ENCODE measurements at places on chromosomes 5 and 9. TPM values are rescaled to one million over a fixed set of nuclear protein-coding genes. Genes with fewer than 3 reads are reported as not detected.
A peak's percentile ranks its signal among the peaks of the same experiment; 100 is the strongest.

NUTM2F gene
- total RNA-seq = not detected

C1QTNF2 gene
- 2.2 TPM for total RNA-seq

PCDHB3 gene
- 1.9 TPM for total RNA-seq

FOXD4L4 gene
- total RNA-seq = 0.23 TPM

DNA sequence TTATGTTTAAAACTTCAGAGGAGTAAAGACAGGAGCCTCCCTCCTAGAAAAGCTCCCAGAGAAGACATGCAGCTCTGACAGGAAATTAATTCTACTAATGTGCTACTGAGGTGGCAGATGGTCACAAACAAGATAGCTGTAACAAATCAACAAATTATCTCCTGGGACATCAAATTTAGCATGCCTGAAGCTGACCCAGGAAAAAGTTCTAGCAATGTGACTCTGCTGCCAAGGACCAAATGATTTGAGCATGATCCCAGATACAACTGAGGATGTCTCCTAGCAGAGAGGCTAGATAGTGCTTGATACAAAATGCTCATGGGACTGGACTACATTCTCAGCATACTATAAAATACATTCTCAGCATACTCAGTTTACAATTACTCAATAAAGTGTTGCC lies 413.5 kb upstream of the SMC2 start:
- DNase-seq = no peak

- no peak for DNase-seq
Observed at GRCh38 chr5:79619854-79620253, 7.6 kb downstream of the TENT2 start.

GRCh38 chr5:16871746-16872339 lies 64.2 kb downstream of the MYO10 start:
- DNase-seq = no peak

GRCh38 chr5:56090793-56091460 lies 96.2 kb upstream of the IL6ST start:
- DNase-seq = no peak

GRCh38 chr5:14490309-14490711 lies 91.3 kb upstream of the OTULINL start:
- peak; percentile 80 for DNase-seq

DNA sequence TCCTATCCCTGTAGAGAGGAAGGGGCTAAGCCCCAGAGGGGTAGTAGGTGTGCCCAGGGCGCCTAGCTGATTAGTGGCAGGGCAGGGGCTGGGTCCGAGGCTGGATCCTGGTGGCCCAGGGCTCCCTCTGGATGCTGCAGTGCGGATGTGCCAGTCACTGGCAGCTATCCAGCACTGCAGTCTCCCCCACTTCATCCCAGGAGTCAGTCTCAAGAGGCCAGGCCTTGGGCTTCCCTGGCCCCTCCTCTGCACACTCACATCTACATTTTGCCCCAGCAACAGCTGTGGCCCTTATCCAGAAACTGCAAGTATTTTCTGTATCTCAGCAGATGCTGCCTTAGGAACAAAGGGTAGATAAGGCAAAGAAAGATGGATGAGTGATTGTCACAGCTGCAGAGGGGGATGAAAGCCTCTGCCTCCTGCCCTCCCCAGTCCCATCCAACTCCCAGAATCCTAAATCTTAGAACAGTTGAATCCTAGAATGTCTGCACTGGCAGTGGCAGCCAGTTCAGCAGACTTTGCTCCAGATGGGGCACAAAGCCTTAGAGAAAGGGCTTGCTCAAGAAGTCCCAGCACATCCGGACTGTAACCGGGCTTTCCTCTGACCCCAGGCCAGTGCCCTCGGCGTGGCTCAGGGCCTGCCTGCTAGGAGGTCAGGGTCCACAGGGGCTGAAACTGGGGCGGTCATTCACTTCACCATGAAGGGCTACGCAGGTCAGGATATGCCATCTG lies 1.6 kb downstream of the ANXA6 start:
- DNase-seq = no peak
